Fibroblast of skin of back (primary cell): ENCODE measurements at places on chromosomes 7 and 10.
A peak's percentile ranks its signal among the peaks of the same experiment; 100 is the strongest.

GRCh38 chr10:115814542-115814941, 458.5 kb downstream of the GFRA1 start:
- no peak for DNase-seq

DNA sequence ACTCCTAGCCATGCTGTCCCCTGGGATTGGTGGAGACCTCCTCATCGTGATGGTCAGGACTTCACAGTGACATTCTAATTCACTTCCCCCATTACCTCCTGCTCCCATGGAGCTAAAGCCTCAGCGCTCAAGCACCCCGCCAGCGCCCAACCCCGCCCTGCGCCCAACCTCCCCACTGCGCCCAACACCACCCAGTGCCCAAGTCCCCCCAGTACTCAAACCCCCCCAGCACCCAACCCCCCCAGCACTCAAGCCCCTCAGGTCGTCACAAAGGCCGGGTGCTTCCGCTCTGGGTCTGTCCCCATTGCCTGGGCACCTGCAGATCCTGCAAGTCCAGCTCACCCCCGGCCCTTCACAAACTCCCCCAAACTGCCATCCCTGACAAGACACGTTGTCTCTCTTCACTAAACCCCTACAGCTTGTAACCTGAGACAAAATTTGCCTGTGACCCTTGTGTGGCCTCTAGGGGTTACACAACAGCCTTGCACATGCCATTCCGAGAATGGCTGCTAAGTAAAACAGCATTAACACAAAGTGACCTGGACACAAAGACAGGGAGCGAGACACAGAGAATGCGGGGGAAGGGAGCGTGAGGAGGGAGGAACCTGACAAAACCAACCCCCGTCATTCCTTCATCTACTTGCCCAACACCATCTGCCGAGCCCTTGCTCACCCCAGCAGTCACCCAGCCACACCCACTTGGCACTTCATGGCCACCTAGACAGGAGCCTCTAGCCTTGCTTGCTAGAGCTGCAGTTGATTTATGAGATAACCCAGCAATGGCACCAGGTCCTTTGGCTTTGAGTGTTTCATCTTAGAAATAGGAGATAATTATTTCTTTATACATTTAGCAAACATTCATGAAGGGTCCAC, 107.8 kb downstream of the ADARB2 start:
- DNase-seq, result no peak

DNA sequence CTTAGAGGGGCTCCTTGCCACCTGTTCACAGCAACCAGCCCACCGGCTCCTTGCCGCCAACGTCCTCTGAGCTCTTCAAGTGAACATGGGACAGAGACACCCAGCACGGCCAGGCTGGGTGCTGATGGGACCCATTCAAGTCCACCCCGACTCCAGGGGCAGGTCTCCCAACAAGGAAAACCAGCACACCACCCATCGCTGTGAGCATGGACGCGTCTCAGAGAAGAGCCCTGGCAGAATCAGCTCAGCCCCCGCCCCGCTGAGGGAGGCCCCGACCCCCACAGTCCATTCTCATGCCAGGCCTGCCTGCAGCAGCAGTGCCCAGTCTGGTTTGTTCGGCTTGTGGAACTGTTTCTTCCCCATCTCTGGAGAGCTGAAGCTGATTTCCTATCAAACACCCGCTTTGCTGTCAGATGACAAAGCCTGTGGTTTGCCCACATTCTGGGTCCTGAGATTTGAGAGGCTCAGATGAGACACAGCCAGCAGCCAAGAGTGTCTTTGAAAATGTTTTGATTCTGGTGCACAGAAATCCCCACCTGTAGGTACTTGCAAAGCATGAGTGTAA, 216.6 kb downstream of the ZMYND11 start:
- no peak for DNase-seq

DNA sequence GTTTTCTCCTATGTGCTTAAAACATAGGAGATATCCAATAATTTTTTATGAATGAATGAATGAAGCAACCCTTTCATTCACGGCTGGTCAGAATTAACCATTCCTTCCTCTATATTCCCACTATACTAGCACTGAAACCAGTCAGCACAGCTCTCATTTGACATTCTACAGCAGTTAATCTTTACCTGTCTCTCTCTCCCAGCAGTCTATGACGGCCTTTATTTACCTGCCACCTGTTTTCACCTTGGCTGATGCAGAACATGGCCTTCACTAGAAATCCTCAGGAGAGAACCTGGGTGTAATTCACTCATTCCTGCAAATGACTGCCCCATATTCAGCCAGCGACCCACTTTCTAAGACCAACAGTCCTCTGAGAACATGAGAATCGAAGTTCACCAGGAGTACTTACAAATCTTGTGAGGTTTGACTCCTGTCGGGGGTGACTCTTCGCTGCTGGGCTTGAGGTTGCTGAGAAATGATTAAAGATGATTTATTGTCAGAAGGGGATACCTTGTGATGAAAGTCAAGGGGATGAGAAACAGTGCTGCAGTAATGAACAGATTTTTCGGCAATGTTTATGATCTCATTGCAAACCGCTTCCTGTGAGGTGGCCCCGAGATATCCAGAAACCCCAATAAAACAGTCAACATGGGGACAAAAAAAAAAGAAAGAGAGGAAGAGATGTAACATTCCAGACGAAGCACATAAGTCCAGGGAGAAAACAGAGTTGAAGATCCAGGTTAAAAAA, 30.9 kb upstream of the PDLIM1 start:
- DNase-seq, result no peak

- no peak for DNase-seq
Observed at GRCh38 chr7:16619979-16620408, 25.6 kb downstream of the ANKMY2 start.

- DNase-seq, result no peak
Observed at GRCh38 chr7:155353256-155353897, 55.7 kb downstream of the INSIG1 start.

DNA sequence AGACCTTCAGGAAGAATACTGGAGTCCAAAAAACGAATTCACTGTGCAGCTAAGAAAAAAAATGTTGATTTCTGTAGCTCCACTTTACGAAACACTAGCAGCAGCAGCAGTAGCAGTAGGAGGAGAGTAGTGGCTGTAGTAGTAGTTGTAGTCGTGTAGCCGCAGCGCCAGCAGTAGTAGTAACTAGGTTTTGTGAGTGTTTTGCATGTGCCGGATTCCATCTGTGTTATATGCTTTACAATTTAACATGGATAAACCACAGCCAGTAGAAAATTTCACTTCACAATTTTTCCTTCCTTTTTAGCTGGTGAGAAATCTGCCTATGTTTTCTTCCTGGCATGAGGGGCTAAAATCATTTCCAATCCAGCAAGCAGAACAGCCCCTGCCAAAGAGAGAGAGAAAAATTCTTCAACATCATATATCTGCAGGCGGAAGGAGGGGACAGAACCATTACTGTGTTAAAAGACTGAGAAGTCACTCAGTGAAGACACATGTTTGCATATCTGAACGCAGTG, 148.4 kb upstream of the C7orf33 start:
- no peak for DNase-seq

GRCh38 chr10:49327036-49327813, 28.3 kb downstream of the C10orf71 start:
- DNase-seq, result no peak

DNA sequence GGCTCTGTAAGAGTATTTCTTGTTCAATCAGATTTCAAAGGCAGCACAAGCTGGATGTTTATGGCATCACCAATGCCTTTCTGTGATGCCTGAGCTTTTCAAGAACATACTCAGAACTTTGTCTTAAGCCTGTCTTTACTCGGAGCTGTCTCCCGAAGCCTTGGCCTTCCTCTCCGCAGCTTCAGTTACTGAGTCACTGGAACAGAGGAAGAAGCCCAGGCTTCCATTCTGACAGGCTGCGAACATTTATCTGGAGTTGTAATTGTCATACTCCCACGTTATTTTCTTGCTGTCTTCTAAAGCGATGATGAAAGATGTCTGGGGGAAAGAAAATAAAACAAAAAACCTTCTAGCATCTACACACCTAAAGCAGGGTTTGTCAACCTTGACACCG, 43.9 kb downstream of the GRK5 start:
- peak; percentile 82 for DNase-seq

- DNase-seq, result no peak
Observed at GRCh38 chr7:96578606-96579005, 131.0 kb downstream of the SEM1 start.
